ENCODE measurements at places on chromosomes 1 and 21.

DNA sequence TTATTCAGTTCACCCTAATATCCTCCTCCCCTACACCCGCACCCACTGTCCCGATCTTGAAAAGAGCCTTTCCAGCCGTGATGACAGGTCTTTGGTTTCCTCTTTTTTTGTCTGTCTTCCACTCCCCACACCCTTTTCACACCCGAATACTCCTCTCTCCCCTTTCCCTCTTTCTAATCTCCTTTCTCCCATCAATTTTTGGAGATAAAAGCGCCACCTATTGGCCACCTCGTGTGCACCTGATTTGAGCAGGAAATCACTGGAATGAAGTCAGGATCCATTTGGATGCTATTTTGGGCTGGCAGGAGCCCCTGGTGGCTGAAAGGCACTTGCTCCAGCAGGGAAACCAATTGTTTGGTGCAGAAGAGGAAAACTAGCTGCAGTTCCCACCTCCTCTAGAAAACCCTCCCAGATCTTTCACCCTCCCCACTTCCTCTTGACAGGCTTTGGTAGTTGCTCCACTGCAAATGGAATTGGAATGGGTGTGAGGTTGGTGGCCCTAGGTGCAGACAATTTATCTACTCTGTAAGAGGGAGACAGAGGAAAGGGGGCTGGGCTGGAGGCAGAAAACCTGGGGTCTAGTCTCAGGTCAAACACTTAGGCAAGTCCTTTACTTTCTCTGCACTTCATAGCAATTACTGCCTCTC is 8.4 kb downstream of the FOXE3 start:
- peak; percentile 41 for DNase-seq

DNA sequence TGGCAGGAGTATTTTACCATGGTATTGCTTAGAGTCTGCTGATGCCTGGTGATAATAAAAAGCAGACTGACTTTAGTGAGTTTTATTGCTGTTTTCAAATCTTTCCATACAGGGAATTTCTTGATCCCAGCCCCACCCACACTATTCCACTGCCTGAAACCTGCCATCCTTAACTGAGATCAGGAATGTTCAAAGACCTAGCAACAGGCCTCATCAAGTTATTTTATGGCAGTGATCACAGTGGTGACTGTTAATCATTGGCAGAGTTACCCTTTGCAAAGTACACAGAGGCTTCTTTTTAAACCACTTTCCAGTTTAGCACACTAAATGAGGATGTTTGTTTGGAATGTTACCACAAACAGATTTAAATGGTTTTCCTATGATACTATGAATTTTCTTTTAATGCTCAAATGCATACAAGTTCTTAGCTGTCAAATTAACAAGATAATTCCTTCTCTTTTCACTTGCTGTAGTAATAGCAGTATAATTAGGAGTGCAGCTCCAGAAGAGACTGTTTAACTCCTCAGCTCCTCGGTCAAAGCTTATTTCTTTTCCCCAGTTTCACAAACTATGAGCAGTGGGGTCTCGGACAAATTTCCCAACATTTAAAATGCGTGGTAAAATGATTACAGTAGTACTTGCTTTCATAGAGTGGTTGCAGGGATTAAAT is 69.9 kb upstream of the USP25 start:
- DNase-seq: no peak

DNA sequence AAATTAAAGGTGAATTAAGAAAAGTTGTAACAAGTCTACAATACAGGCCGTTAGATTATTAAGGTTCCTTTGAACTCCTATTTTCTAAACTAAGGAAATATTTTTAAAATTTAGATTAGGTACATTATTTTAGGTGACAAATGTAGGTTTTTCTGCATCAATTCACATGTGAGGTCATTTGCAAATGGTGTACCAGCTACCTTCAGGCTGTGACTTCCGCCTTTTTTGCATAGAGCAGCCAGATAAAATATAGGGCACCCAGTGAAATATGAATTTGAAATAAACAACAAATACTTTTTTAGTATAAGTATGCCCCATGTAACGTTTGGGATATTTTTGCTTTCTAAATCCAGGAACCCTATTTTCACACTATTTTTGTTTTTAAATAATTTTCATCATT is 544.0 kb downstream of the LMO4 start:
- no peak for DNase-seq

GRCh38 chr1:183911285-183911684 is 106.4 kb downstream of the RGL1 start:
- DNase-seq: peak; percentile 64

- DNase-seq: peak; percentile 34
These were observed 4.6 kb downstream of the IFFO2 start for GRCh38 chr1:18951818-18952391.

GRCh38 chr1:36323636-36324352 is at the start of gene EVA1B:
TSS of gene EVA1B (minus strand) at chr1:36323645. CDS start at chr1:36323037, 608 bp downstream.
- DNase-seq: peak; percentile 92

GRCh38 chr21:44816761-44817505 is 929 bp downstream of the SUMO3 start:
- no peak for DNase-seq

GRCh38 chr1:33377756-33378155 is 53.1 kb downstream of the PHC2 start:
- no peak for DNase-seq

- DNase-seq: no peak
These were observed 31.3 kb upstream of the FOXO6 start for GRCh38 chr1:41329662-41330587.

GRCh38 chr1:60866917-60867531 is 215.3 kb upstream of the NFIA start:
- peak; percentile 20 for DNase-seq

DNA sequence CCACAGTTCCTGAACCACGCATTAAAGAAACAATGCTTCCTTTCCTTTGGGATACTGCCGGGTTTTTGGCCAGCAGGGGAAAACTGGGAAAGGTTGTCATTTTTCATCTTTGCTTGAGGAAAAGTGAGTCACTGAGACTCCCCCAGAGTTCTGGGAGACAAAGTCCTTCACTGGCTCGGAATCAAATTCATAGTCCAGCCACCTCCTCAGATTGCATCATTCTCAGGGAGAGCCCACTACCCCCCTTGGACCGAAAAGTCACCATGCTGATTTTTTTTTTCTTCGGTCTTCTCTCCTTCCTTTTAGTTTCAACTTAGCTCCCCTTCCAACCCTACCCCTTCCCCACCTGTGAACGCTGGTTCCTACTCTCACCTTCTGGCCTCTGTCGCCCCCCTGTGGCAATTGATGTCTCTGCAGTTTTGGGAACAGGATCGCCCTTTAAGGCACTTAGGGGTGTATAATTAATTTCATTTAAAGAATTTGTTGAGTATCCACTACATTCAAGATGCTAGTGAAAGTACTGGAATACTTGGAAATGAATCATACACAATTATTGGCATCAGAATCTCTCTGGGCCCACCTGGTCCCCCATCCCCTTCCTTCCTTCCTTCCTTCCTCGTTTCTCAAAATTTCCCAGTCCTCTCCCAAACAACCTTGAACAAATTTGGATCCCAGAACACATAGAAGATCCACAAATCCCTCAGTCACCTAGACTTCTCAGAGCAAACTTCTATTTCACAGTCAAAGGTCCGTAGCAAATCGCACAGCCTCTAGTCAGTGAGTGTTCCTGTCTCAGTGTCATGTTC is 6.9 kb downstream of the ACKR1 start:
- DNase-seq: peak; percentile 48

- DNase-seq: no peak
These were observed 41.3 kb downstream of the ICOSLG start for GRCh38 chr21:44199448-44199847.

DNA sequence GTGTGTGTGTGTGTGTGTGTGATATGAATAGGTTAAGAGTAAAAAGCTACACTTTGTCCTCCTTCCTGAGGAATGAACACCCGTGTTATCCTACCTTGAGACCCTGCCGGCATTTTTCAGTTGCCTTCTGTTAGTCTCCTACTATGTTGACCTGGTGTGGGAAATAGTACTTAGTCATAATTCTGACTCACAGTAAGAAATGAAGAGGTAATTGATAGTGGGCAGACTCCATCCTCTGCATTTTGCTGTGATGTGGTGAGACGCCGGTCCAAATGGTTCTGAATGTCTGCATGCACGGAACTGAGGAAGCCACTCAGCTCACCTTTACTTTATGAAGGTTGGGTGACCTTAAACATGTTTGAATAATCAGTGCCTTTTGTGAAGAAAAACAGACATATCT is 12.6 kb downstream of the CD101 start:
- DNase-seq: no peak

- no peak for DNase-seq
These were observed 9.0 kb upstream of the SLC25A34 start for GRCh38 chr1:15727021-15727420.

DNA sequence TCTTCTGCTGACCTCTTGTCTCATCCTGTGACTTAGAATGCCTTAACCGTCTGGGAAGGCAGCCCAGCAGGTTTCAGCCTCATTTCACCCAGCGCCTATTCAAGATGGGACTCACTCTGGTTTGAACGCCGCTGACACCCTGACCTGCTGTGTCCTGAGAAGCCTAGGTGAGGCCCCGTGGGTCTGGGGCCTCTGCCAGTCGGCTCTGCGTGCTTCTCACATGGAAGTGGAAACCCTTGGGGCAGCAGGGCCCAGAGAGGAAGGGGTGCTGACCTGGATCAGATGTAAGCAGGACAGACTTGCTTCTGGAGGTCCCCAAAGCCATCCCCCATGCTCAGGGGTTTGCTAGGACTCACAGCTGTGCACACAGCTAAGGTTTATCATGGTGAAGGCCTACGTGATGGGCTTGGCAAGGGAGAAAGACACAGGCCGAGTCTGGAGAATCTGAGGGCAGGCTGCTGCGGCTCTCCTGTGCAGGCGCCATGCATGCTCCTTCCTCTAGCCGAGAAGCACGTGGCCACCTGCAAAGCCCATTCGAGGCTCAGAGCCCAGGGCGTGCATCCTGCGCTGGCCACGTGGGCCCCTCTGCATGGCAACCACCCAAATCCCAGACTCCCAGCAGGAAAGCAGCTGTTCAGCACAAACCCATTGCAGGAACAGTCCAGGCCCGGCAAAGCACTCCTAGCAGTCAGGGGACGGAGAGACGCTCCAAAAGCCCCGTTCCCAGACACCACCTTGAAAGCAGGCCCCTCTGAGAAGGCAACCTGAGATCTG is 3.8 kb downstream of the TRPM2 start:
- DNase-seq: no peak

GRCh38 chr1:29177022-29177705 is 4.5 kb downstream of the SRSF4 start:
- DNase-seq: no peak

DNA sequence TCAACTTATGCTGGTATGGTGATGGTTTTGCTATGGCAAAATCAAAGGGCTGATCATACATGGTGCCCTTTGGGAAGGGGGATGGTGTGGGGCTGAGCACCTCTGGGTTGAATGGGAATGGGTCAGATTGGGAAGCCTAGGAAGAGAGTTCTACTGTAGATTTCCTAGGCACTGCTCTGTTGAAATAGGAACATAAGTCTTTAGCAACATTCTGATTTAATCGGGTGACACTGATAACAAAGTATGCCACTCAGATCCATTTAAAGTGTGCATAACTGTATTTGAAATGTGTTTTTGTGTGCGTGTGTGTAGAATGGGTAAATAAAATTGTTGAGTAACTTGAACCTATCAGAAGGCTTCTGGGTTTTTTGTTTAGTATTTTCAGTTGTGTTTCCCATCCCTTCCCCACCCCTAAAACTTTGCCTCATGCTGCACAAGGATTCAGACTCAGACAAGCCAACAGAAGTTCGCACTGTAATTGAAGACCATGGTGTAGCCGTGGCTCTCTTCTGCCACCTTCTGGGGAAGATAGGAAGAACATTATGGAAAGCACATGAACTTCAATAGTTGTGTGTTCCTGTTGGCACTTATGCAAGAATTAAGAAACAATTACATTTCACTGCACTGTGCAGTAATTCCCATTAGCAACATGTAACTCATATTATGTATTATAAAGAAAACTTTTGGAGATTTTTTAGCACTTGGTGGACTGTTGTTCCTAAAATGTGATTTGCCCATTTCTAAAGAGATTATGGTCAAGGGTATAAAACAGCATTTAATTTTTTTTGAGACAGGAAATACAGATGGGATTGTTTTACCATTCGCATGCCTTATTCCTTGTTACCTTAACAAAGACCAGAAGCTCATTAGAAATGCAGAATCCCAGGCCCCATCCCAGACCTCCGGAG is 10.9 kb upstream of the C4BPB start:
- peak; percentile 82 for DNase-seq

DNA sequence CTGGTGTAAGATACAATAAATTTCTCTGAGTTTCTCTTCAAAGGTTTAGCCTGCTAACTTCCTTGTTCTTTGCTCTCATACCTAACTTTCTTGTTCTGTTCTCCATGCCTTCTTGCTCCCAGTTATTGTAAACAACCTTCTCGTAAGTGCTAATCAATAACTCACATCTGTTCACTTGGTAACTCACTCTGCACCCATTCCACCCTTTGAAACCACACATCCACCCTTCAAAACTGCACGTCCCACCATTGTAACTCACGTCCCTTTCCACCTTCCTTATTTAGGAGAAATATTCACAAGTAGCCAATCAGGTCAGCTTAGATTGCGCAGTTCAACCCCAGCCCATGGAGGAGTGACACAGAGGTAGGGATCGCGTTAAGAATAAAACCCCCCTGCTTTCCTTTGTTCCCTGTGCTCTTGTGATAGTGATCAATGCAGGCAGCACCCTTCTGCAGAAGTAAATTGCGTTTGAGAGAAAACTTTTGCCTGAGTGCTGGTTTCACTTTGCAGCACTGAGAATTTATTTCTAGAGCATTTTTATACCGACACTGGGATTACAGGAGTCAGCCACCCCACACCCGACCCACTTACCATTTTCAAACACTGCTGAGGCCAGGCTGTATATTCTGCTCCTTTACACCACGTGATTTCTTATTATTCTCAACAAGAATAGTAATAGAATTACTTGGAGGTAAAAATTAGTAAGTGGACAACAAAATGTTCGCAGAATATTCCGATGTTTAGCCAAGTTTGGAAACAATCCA is 789.2 kb upstream of the RGS18 start:
- peak; percentile 6 for DNase-seq

- no peak for DNase-seq
These were observed 4.2 kb upstream of the GJB5 start for GRCh38 chr1:34750610-34751009.

GRCh38 chr1:35715568-35716002 is 3.1 kb downstream of the C1orf216 start:
- peak; percentile 86 for DNase-seq

DNA sequence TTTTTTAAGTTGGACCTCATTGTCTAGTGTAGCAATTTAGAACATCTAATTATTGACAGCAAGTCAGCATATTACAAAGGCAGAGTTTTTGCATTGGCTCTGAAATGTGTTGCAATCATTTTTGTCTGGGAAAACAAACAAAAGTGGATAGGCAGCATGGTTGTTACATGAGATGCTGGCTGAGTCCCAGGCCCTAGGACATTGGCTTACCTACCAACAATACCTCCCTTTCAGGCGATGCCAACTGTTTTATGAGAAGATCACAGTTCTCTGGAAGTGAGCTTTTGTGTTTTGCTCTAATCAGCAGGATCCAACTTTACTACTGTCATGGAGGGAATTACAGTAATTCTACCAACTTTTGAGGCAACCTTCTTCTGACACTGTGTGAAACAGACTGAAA is 71.5 kb upstream of the CXADR start:
- DNase-seq: no peak

- no peak for DNase-seq
These were observed 154.1 kb downstream of the HIVEP3 start for GRCh38 chr1:41764656-41765055.
